Right lobe of liver (tissue), 6 donors: ENCODE measurements at places on chromosomes 4 and X.

GRCh38 chr4:114052227-114052626, 72.8 kb upstream of the ARSJ start:
- no peak for DNase-seq

DNA sequence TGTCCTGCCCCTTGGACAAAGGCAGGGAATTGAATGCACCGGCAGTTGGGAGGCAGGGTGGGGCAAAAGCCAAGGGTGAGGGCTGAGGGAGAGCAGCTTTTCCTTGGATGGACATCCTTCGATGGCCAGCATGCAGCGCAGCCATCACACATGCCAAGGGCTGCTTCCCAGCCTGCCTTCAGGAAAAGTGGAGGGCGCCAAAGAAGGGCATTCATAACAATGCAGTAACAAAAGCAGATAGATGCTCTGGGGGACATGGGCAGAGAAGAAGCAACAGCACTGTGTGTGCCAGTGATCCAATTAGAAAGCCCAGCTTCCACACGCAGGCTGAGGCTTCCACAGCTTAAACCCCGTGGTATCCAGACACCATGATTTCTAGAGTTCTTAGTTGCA, 71.5 kb downstream of the TSPAN5 start:
- DNase-seq: no peak

- no peak for DNase-seq
These were observed 9.4 kb upstream of the KIAA0232 start for GRCh38 chr4:6773106-6773505.

- DNase-seq: no peak
These were observed 40.6 kb downstream of the ARHGAP10 start for GRCh38 chr4:147772459-147772969.

DNA sequence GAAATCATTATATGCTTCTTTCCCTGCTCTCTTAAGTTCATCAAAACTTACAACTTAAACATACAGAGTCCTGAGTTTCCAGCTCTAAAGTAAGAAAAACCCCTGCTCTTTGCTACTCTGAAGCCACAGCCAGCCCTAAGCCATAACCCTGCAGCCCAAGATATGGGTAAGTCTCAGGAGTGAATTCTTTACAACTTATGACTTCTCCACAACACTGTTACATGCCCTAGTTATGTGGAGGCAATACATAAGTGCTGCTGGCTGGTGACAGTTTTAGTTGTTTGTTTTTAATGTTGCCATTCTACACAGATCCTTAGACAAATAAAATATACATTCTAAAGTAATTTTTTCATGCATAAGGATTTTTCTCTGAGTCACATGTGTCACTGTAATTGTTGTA, 100.2 kb downstream of the FBXO8 start:
- no peak for DNase-seq

GRCh38 chr4:172042714-172043114, 229.5 kb downstream of the GALNTL6 start:
- no peak for DNase-seq

DNA sequence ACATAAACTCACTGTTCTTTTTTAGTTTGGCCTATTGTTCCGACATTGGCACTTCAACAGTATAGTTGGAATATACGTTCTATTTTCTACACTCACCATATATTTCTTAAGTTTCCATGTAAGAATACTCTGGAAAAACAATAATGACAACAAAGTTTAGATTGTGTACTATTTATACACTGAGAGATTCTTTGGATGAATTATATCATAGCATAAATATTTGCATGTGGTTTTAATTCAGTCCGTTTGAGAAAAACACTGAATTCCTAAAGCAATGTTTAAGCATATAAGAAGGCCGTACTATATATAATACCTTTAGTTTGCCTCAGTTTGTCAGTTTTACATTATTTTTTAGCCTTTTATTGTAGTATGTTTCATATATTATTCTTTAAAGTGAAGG, 82.4 kb downstream of the RAP1GDS1 start:
- no peak for DNase-seq

DNA sequence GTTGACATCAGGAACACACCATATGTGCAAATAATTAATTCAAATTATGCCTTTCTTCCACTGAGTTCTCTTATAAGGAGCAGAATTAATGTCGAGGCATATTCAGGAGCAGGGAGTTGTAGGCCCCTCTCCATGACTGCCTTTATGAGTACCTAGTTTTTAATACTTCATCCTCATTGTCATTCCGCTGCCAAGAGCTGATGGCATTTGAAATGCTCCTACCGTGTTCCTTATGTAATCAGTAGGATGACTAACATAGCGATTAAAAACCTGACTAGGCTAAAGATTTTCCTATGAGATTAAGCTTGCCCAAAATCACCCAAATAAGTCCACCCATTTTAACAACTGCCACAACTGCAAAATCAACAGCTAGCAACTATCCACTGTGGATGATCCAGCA, 220.6 kb downstream of the DHX15 start:
- DNase-seq: no peak

GRCh38 chr4:28879178-28879577, 1841.0 kb upstream of the PCDH7 start:
- no peak for DNase-seq

GRCh38 chrX:118178450-118178849, 61.8 kb upstream of the KLHL13 start:
- DNase-seq: no peak

DNA sequence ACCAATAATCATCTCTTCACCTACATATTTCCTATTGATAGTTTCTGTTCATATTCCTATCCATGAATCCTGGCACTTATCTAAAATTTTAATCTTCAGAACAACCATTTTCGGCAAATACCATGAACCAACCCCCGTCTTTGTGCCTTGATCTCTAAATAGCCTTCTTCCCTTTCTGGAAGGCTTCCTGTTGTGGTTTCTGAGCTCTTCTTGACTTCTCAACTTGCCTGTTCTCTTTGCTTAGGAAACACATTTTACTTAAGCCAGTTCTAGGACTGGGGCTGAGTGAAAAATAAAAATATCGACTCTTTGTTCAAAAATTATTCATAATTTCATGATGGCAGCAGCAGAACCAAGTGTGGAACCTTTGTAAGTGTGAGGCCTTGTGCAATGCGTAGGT, 882.4 kb downstream of the C4orf33 start:
- DNase-seq: no peak

- DNase-seq: no peak
These were observed 58.2 kb downstream of the TBC1D9 start for GRCh38 chr4:140697709-140698560.

GRCh38 chrX:10022580-10023245, 55.6 kb downstream of the CLDN34 start:
- DNase-seq: no peak

DNA sequence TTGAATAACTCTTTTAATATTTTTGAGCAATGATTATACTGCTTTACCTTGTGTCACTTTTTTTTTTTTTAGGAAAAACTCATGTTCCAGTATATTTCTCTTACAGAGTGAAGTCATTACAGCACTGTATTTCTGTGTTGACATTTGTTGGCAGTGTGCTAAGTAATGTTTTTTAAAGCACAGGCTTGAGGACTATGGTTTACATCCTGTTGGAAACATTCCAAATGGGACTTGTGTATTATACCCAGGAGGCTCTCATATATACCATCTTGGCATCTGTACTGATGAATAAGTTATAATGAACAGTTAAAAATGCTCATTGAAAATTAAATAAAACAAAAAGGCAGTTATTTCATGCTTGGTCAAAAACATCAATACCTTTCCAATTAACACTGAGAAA, 33.8 kb downstream of the CEP44 start:
- DNase-seq: no peak

- no peak for DNase-seq
These were observed 720.9 kb downstream of the FSTL5 start for GRCh38 chr4:161442921-161443320.

DNA sequence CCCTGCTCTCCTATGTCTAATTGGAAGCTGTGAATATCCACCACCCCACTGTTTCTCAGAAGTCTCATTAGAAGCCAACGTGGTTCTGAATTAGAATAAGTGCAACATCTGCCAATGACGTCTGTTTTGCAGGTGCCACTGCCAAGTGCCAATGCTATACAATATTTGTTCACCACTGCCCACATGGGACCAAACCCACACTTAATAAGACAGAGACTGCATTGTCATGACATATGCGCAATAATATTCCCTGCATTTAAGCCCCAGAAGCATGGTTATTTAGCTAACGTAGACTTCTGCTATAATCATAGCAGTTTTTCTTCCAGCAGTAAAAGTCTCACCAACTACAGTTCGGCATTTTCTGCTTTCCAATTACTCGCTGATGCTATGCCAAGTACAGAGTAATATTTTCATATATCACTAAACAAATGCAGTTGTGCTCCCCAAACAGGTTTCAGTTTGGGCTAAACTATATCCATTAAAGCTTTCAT, 262.5 kb upstream of the PCDH18 start:
- no peak for DNase-seq

DNA sequence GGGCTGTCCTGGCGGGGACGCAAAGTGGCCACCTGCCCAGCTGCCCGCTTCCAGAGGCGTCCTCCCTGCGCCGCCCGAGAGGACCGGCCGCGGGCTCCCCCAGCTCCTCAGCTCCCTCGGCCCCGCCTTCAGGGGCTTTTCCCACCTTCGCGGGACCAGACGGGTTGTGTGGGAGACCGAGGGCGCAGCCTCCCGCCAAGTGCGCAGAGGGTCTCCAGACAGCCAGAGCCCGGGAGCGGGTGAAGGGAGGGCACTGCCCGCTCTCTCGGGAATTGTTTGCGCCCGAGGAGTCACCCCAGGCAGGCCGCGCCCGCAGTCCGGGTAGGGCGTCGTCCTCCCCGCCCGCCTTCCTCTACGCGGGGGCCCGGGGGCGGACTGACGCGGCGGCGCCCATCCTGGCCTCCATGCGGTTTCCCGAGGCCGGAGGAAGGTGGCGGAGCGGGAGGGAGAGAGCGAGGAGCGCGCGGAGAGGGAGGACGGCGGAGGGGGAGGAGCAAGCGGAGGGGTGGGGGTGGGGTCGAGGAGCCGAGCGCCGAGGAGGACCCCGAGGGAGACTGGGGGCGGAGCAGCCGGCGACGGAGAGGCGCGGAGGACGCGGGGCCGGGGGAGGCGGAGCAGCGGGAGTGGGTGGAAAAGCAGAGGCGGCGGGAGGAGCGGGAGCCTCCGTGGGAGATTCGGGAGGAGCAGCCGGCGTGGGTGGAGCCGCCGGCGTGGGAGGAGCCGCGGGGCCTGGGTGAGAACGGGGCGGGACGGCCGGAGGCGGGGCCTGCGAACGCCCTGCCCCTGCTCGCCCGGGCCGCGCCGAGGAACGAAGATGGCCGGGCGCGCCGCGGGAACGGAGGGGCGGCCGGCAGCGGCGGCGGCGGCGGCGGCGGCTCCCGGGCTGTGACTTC, 47.5 kb downstream of the CLDN34 start:
- peak; percentile 93 for DNase-seq

GRCh38 chr4:189940178-189941004, at the start of gene FRG1:
Gene FRG1 (plus strand): TSS chr4:189940872. CDS start chr4:189941010, 138 bp downstream.
- peak; percentile 97 for DNase-seq

GRCh38 chr4:67765928-67766327, 11.7 kb upstream of the GNRHR start:
- DNase-seq: no peak

DNA sequence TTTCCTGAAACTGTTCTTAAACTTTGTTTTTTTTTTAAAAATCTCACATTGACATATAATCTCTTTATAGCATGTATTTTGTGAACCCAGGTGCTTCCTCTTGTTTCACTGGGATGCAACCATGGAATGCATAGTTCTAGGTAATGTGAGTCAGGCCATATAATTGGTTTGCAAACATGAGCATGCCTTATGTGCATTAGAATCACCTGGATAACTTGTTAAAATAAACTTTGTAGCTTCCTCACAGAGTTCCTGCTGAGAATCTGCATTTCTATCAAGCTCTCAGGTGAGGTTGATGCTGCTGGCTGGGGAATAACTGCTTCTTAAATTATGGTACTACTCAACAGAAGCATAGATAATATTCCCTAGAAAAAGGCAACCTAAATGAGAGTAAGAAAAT, 940.3 kb upstream of the LCORL start:
- no peak for DNase-seq

DNA sequence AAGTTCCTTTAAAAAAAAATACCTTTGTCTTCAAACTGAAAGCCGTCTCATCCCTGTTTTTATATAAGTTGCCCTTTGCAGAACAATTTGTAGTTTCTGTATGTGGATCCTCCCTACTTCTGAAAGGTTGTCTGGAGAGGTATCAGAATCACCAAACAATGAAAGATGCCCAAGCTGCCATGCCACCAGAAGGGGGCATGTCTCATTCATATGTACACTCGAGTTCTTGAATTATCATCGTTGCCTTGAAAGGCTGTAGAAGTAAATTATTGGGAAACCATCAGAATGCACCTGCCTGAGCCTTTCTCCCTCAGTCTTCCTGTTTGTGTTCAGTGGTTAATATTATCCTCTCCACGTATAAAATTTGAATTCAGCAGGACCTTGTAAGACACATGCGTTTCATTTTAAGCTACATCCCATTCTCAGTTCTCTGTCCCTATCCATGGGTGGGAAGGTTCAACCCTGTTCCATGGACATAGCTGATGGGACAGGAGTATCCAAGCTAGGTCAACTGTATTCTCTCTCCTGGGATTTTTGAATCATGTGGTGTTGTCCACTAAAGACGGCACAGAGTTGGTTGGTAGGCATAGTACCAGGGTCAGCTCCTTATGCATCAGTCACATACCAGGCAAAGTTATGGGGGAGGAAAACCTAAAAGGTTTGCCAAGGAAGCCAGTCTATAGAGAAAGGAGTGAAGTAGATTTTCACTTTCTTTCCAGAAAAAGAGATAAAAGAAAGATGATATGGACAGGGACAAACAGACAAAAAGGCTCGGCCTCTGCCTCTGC, 24.0 kb downstream of the GALNT7 start:
- no peak for DNase-seq

DNA sequence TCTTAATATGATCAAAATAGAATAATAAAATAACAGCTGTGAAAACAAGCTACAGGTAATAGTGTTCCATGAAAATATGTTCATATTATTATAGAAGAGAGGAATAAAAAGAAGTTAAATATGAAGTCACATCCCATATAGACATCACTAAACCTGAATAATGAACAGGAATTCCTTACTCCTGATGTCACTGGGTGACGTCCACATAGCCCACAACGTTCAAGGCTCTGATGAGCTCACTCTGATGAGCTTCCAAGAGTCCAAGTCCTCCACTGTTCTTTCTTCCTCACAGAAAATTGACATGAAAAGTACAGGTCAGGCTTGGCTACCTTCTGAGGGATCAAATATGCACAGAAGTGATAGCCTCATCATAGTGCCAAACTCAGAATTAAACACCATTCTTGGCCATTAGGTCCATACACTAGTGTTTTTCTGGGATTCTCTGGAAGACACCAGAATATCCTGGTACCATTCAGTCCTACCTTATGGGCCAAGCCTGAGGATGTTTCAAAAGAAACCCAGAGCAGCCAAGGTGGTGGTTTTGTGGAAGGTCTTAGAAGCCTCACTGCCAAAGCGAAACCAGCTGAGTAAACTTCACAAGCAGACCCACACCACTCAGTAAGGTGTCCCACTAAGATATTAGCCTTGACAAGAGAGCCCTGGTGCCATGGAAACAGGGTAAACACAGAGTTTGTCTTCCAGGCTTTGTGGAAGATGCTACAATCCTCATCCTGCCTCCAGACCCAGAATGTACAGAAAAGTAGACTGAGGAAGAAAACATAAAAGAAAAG, 138.4 kb upstream of the HHIP start:
- no peak for DNase-seq
